Stimulated activated CD4-positive, alpha-beta T cell treated with anti-CD3 and anti-CD28 coated beads, TNF-alpha, amount 100 ng/mL, for 48 hours (primary cell): ENCODE measurements at places on chromosomes 5 and 9.

- DNase-seq = no peak
Measured at GRCh38 chr5:165887147-165887546, 2381.7 kb downstream of the MAT2B start.

- DNase-seq = no peak
Measured at GRCh38 chr9:35338561-35339274, 151.2 kb upstream of the RUSC2 start.

- no peak for DNase-seq
Measured at GRCh38 chr5:35819026-35819425, 37.7 kb upstream of the IL7R start.

DNA sequence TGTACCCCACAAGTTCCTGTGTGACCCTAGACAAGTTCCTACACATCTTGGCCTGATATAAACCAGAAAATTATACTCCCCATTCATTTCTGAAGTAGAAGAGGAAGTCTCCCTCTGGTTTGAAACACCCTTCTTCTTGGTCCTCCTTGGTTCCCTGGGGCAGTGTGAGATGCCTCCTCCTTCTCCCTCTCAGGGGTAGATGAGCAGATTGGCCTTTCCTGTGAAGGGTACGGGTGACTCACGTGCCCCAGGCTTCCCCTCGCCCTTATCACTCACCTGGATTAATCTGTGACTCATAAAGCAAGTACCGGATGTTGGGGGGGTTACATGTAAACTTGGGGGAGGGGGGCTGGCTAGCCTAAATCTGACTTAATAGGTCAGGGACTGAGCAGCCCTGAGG is 11.1 kb upstream of the AQP3 start:
- no peak for DNase-seq

DNA sequence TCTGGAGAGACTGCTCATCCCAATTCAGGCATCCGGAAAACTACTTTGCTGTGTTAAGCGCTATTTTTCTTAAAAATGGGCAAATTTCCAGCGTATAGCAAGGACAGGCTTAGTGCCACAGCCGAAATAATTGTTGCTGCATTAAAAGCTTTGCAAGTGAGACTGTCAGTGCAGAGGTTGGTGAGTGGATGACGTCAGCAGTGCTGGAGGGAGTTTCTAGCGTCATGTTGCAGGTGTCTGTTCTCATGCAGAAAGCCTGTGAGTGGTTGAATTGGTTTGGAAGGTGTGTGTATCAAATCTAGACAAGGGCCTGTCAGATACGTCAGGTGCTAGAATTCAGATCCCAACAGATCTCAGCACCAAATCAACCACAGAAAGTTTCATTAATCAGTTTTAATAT is 204.4 kb downstream of the TRIO start:
- DNase-seq = no peak
